NCI-H1436 (cell line): ENCODE measurements at places on chromosomes 13 and 19.

DNA sequence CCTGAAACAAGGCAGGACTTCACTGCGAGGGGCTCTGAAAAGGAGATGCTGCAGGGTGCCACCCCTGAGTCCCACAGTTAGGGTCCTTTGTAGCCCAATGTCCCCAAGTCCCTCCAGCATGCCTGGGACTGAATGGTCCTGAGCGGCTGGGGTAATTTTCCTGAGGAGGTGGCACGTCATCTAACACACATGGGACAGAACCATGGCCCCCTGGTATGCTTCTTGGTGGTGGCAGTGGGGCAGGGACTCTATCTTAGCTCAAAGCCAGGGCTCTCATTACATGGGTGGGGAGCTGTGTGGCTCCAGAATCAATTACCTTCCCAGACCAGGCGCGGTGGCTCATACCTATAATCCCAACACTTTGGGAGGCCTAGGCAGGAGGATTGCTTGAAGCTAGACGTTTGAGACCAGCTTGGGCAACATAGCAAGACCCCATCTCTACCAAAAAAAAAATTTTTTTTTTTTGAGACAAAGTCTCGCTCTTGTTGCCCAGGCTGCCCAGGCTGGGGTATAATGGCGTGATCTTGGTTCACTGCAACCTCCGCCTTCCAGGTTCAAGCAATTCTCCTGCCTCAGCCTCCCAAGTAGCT lies 7.9 kb upstream of the SLC7A9 start:
- DNase-seq: no peak

GRCh38 chr19:35034588-35035382 lies 4.5 kb downstream of the SCN1B start:
- no peak for DNase-seq

GRCh38 chr13:97660594-97661260 lies 226.8 kb downstream of the RAP2A start:
- DNase-seq: no peak

GRCh38 chr13:38394777-38395496 lies 45.3 kb downstream of the UFM1 start:
- DNase-seq: no peak

- DNase-seq: no peak
Measured at GRCh38 chr19:33309826-33310225, 7.5 kb upstream of the CEBPA start.

GRCh38 chr13:43110658-43111057 lies 87.3 kb downstream of the DNAJC15 start:
- no peak for DNase-seq

- DNase-seq: peak; percentile 69
Measured at GRCh38 chr13:96958286-96958891, 35.9 kb downstream of the OXGR1 start.

DNA sequence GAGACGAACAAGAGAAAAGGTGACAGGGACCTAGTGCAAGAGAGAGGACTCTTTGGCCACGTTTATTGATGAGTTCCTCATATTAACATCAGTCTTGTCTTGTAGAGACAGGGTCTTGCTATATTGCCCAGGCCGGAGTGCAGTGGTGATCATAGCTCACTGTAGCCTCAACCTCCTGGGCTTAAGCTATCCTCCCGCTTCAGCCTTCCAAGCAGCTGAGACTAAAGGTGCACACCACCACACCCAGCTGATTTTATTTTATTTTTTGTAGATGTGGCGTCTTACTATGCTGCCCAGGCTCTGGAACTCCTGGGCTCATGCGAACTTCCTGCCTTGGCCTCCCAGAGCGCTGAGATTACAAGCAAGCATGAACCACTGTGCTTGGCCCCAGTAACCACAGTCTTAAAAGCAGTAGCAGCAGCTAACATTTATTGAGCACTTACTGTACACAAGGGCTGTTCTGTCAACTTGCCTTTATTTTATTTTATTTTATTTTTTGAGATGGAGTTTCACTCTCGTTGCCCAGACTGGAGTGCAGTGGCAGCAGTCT lies 1.1 kb upstream of the SH2D3A start:
- no peak for DNase-seq

GRCh38 chr13:51020600-51020999 lies 90.5 kb downstream of the C13orf42 start:
- no peak for DNase-seq

DNA sequence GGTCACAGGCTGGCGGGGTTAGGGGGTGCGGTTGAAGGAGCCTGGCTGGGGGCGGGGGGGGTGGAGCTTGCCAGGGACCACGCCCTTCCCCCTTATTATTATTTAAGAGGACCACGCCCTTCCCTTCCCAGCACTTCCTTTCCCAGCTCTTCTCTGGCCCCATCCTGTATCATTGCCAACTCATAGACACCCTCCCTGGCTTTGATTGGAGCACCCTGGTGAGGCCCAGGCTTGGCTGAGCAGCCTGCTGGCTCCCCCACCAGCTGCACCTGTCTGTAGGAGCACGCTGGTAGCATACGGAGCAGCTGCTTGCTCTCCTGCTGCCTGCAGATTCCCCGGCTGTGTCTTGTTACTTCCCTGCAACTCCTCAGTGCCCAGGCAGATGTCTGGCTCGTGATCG lies 62.5 kb upstream of the PDX1 start:
- DNase-seq: no peak

DNA sequence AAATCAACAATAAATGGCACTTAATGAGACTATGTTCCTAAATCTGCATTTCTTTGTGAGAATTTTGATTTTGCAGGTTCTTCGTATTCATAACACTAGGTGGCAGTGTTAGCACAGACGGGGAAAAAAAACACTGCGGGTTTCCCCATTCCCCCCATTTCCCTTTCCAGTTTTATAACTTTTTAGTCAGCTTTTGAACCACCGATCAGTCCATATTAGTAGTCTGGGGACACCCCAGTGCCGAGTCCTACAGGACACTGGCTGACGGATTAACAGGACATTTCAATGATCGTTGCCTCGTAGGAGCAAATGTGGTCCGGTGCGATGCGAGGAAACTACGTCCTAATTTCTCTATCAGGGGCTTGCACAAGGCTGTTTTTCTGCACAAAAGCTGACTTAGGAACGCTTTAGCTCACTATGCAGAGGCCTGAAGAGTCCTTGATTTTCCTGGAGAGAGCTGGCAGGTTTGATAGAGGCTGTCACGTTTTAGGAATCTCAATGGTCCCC lies 234.3 kb downstream of the LMO7 start:
- DNase-seq: peak; percentile 20

DNA sequence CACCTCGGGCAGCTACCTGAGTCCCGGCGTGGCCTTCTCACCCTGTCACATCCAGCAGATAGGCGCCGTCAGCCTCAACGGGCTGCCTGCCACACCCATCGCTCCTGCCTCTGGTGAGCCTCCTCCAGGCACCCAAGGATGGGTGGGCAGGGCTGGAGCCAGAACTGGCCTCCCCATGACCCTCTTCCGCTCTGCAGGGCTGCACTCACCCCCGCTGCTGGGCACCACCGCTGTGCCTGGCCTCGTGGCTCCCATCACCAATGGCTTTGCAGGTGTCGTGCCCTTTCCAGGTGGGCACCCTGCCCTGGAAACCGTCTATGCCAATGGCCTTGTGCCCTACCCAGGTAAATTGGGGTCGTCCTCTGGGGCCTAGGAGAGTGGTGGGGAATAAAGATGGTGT lies 57.7 kb downstream of the CELF5 start:
- no peak for DNase-seq

DNA sequence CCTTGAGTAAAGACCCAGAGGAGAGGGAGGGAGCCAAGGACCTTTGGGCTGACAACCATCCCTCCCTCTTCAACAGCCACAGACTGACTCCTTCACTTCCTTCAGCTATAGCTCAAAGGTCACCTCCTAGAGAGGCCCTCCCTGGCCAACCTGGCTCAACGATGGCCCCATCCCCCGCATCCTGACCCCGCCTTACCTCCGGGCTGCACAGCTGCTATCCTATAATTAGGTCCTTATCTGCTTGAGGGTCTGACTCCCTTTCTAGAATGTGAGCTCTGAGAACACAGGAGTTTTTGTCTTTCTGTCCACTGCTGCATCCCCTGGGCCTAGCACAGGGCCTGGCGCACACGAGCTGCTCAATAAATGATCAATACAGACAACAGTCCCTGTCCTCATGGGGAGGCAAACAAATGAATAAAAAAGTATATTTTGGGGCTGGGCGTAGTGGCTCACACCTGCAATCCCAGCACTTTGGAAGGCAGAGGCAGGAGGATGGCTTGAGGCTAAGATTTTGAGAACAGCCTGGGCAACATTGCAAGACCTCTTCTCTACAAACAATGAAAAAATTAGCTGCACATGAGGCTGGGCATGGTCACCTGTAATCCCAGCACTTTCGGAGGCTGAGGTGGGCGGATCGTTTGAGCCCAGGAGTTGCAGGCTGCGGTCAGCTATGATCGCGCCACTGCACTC lies 6.6 kb upstream of the LGALS4 start:
- DNase-seq: no peak

- no peak for DNase-seq
Measured at GRCh38 chr19:42246922-42247639, 4.7 kb upstream of the GSK3A start.

DNA sequence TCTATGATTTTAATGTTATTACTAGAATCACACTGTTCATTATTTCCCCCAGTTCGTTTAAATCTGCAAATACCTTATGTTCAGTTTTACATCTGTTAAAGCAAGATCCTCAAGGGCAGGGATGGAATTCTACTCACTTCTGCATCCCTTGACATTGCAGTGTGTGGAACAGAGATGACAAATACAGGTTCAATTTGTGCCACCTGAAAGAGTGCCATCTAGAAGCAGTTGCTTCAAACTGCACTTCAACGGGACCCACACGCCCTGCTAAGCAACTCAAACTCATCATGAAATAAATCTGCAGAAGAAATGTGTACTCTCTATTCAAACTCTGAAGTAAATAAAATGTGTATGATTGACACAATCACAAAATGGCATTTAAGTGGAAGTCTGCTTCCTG lies 44.5 kb downstream of the RUBCNL start:
- DNase-seq: no peak

GRCh38 chr19:19460761-19461265 lies 54.5 kb downstream of the TSSK6 start:
- no peak for DNase-seq

DNA sequence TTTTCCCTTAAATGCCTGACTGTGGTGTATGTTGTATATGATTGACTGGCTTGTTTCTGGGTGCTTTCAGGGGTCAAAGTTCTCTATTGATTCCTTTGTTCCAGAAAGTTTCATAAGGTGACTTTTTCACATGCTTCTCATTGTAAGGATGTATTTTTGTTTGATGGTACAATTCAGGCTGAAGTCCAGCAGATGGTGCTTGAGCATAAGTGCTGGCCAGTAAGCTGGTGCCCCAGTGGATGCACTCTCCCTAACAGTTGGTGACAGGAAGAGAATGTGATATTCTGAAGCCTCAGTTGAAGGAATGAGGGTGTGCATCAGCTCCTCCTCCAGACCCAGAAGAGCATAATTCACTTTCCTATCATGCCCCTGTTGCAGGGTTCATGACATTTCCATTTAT lies 1941.6 kb upstream of the PRR20A start:
- no peak for DNase-seq

DNA sequence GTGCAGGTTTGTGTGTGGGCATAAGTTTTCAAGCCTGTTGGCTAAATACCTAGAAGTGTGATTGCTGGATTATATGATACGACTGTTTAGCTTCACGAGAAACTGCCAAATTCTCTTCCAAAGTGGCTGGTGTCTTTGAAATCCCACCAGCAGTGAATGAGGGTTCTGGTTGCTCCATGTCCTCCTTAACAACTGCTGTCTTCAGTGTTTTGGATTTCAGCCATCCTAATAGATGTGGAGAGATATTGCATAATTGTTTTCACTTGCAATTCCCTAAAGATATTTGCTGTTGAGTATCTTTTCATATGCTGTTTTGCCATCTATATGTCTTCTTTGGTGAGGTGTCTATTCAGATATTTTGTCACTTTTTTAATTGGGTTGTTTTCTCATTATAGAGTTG lies 390.5 kb downstream of the ZNF536 start:
- DNase-seq: no peak
